Effector CD8-positive, alpha-beta T cell (primary cell): ENCODE measurements at places on chromosomes 3 and 15.

GRCh38 chr15:46383978-46384377 lies 749.1 kb downstream of the SQOR start:
- DNase-seq: no peak

DNA sequence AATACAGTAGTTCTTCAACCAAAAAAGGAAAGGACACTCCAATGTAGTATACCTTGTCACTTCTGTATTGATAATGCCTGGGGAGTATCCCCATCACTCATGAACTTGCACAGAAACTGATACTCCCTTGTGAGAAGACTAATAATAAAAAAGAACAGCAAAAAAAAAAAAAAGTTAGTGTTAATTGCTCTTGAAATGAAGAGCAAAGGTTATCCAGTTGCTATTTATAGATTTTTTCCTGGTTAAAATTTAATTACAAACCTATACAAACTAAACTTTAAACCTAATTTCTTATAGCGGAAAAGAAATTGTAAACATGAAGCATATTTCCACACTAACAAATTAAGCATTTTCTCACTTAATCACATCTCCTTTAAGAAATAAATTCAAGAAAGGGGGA lies 6.7 kb downstream of the PLOD2 start:
- DNase-seq: no peak

DNA sequence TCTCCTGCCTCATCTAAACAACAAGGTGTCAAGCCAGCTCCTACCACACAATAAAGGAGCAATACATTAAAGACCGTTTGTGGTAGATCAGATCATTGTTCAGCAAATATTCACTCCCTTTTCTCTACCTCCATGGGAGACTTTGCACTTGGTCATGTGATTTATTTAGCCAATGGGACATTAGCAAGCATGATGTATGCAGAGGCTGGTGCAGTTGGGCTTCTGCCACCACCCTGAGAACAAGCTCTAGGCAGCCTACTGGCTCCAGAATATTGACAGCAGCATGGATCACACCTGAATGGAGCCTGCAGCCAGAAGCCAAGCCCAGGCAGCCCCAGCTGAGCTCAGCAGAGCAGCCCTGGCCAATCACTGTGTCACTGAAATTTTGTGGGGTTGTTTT lies 99.4 kb upstream of the UBE2E2 start:
- no peak for DNase-seq

DNA sequence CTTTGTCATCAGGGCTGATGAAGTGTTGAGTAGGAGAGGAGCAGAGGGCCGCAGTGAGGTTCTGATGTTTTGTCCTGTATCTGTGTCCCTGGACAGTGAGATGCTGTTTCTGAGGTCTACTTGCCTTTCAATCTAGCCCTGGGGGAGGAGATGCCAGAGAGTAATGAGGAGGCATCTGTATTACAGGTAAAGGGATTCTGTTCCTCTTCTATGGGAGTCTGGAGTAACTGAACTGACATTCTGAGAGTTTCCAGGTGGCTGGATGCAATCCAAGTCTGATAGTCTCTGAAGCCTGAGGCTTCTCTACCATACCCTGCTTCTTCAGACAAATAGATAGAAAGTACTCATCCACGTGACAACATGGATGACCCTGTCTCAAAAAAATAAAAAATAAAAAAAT lies 60.9 kb downstream of the IL12A start:
- no peak for DNase-seq

DNA sequence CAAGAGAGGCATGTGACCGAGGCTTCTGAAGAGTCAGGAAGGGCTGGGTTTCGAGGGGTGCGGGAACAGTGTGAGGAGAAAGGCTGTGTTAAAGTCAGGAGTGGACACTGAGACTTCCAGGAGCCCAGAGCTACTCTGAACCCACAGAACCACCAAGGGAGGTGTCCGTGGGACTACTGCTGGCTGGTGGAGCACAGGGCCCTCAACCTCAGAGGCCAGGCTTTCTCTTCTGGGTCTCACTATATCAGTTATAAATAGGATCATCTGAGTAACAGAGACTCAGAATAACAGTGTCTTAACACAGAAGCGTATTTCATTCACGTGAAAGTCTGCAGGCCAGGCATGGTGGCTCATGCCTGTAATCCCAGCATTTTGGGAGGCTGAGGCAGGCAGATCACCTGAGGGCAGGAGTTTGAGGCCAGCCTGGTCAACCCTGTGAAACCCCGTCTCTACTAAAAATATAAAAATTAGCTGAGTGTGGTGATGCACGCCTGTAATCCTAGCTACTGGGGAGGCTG lies 113.6 kb downstream of the TMEM266 start:
- DNase-seq: no peak
